DMS153 (cell line): ENCODE measurements at places on chromosomes 5 and 9.
A peak's percentile ranks its signal among the peaks of the same experiment; 100 is the strongest.

GRCh38 chr5:9927106-9927505 is 297.0 kb upstream of the TAS2R1 start:
- no peak for DNase-seq

DNA sequence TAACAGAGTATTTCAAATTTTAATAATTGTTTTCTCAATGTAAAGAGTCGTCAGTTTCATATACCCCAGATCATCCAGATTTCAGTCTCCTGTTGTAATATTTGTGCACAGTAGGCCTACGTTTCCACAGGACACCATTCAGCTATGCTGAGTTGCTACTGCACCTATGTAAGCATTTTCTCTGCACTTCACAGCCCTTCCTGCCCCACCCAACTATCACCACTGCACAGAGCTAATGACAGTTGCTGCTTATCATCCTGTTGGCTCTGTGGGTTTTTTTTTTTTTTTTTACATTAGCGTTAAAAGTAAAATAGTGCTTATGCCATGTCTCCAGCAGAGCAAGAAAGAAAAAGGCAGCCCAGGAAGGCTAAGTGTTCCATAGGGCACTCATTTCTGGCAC is 5.9 kb upstream of the PRKACG start:
- peak; percentile 35 for DNase-seq

DNA sequence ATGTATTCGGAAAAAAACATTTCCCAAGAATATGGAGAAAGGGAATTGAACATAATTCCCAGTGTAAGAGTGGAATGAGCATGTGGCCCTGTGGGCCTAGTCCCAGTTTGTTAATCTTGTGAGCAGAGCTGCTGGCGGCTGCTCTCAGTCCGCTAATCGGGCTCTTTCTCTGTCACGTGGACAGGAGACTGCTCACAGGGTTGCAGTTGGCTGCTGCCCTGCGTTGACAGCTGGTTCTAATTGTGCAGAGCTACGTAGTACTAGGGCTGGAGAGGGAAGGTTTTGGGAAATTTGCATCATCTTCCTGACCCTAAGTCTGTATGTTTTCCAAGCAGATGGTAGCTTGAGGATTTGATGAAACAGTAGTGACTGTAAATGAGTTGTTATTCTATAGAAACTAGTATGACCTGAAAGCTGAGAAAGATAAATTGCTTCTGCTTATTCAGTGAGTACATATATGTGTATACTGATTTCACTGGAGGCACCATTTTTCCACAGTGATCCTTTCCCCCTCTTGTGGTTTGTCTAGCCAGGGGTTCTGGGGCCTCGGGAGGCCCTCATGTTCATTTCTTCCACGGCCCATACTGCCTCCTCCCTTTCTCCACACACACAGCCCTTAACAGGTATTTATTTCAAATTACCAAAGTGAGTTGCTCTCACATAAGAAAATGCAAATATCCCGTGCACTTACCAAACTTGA is 100.6 kb downstream of the ANGPTL2 start:
- no peak for DNase-seq

DNA sequence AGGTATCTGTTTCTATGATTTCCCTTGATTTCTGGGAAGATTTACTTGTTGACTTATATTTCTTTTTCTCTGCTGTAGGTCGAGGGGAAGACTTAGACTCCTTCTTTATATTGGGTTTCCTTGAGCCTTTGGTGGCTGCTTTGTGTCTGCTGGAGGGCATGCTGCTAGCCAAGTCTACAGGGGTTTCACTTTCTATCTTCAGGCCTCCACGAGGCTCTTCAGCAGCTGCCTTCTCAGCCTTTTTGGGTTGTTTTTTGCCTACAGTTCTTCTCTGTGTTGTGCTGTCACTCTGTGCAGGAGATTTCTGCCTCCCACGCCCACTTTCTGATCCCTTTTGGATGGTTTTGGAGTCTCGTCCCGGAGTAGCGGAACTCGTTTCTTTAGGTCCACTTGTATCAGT is 23.2 kb downstream of the LEAP2 start:
- no peak for DNase-seq

- no peak for DNase-seq
Measured at GRCh38 chr9:97910357-97910756, 11.9 kb downstream of the TRMO start.

GRCh38 chr5:140883373-140883772 is 1.4 kb downstream of the PCDHA13 start:
- no peak for DNase-seq

- no peak for DNase-seq
Measured at GRCh38 chr5:166994226-166994625, 1297.2 kb upstream of the WWC1 start.

DNA sequence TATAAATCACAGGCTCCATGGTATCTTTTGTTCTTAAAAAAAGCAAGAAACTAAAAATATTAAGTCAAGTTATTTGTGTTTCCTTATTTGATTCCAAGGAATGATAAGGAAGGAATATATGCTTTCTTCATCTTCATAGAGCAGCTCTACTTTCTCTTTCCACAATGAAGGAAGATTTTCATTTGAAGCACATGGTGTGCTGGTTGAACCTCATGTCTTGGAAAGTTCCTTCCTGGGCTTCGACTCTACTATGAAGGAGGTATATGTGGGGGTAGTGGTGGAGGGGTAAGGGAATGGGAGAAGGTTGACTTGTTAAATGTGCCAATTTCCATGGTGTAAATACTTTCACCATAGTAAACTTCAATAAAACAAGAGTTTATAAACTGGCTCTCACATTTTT is 698.0 kb downstream of the CETN3 start:
- no peak for DNase-seq
